ENCODE measurements at places on chromosomes 12 and 14. TPM values are rescaled to one million over a fixed set of nuclear protein-coding genes. Genes with fewer than 3 reads are reported as not detected.

PAWR gene
- 159 TPM for total RNA-seq

DNA sequence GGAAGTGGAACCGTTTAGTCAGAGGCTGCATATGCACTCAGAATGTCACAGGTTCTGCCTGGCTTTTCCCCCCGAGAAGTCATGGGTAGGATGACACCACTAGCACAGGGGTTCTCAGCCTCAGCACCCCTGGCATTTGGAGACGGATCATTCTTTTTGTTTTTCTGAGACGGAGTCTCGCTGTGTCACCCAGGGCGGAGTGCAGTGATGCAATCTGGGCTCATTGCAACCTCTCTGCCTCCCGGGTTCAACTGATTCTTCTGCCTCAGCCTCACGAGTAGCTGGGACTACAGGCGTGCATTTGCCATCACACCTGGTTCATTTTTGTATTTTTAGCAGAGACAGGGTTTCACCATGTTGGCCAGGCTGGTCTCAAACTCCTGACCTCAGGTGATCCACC is 28.1 kb downstream of the BCL7A start:
- no peak for DNase-seq
- no peaks in the 10 kb centered on the region for H3K36me3 ChIP-seq
- no peak overlapping the region for H3K4me3 ChIP-seq
- no peaks in the 10 kb centered on the region for H3K27me3 ChIP-seq
- H3K4me1 ChIP-seq: no peaks in the 10 kb centered on the region

DNA sequence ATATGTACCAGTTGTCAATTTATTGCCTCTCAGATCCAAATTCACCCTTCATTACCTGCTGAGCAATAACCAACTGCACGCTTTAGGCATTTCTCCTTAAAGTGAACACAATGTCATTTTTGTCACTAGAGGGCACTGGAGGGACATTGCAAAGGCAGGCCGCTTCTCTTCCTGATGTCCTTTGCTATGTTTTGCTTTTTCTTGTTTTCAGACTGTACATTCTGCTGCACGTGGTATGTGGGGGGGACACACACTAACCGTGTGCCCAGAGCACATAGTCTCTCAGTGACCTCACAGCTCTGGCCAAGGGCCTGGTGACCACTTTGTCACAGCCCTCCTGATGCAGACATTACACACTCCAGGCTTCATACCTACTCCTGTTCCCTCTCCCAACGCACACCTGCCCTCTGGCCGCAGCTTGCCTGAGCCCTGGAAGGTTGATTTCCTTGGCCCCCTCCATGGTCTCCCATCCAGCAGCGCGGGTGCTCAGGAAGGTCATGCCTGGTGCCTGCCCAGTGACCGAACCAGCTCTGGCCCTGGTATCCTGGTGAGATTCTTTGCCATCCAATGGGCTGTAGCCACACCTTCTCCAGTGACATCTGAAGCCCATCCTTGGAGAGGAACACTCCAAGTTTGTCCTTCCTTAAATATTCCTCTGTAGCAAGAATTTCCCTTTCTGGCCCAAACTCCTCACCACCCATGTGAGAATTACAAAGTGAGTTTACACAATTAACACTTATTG is 39.9 kb downstream of the MYO1H start:
- no peak overlapping the region for H3K27ac ChIP-seq
- H3K36me3 ChIP-seq: no peaks in the 10 kb centered on the region

PMEL gene
- total RNA-seq: 108 TPM

WNT1 gene
- total RNA-seq: not detected

- no peaks in the 10 kb centered on the region for H3K27me3 ChIP-seq
- no peaks in the 10 kb centered on the region for H3K4me1 ChIP-seq
- H3K4me3 ChIP-seq: no peak overlapping the region
- no peak overlapping the region for H3K27ac ChIP-seq
- DNase-seq: no peak
- peaks cover 50% of the 10 kb centered on the region for H3K36me3 ChIP-seq
Measured at GRCh38 chr12:57063991-57064685, 14.2 kb upstream of the MYO1A start.

DNA sequence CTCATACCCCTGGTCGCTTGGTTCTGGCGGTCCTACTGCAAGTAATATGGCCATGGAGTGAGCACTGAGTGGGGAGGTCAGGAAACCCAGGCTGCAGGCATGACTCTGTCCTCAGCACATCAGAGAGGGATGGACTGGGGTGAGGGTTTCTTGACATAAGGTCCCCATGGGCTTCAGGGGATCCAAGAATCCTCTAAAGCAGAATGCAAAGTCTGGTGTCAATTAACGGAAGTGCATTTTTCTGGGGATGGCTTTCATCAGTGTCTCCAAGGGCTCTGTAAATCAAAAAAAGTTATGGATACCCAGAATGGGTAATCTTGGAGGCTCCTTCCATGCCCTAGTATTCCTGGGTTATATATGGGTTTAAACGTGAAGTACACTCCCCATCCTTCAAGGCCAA is 3.7 kb downstream of the FIGNL2 start:
- no peaks in the 10 kb centered on the region for H3K36me3 ChIP-seq
- H3K27me3 ChIP-seq: peaks cover 30% of the 10 kb centered on the region
- no peak for DNase-seq
- H3K27ac ChIP-seq: no peak overlapping the region
- H3K4me3 ChIP-seq: no peak overlapping the region
